ENCODE measurements at places on chromosomes 3 and 15.
A peak's percentile ranks its signal among the peaks of the same experiment; 100 is the strongest.

GRCh38 chr3:72319194-72320094 is 528.8 kb downstream of the SHQ1 start:
- peak; percentile 28 for DNase-seq

DNA sequence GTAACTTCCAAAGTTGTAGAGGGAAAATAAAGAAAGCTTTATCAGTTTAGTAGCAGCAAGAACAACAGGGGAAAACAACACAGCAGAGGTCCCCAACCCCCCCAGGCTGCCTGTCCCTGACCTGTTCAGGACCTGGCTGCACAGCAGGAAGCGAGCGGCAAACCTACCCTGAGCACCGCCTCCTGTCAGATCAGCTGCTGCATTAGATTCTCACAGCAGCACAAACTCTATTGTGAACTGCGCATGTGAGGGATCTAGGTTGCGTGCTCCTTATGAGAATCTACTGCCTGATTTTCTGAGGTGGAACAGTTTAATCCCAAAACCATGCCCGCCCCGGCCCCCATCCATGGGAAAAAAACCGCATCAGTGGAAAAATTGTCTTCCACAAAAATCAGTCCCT is 40.3 kb downstream of the USP50 start:
- no peak for DNase-seq

GRCh38 chr3:76203578-76203977 is 418.2 kb upstream of the ZNF717 start:
- DNase-seq = no peak

DNA sequence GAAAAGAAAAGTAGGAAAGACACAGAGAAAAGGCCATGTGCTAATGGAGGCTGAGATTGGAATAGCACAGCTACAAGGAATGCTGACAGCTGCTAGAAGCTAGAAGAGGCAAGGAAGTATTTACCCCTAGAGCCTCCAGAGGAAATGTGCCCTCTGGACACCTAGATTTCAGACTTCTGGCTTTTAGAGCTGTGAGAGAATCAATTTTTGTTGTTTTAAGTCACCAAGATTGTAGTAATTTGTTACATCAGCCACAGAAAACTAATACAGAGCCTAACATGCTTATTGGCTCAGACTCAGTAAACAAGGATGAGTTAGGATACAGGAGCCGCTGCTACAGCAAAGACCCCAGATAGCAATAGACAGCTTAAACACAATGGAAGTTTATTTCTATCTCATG is 33.1 kb upstream of the GLCE start:
- no peak for DNase-seq
